ENCODE measurements at places on chromosomes 12 and 14. TPM values are rescaled to one million over a fixed set of nuclear protein-coding genes. Genes with fewer than 3 reads are reported as not detected.

DNA sequence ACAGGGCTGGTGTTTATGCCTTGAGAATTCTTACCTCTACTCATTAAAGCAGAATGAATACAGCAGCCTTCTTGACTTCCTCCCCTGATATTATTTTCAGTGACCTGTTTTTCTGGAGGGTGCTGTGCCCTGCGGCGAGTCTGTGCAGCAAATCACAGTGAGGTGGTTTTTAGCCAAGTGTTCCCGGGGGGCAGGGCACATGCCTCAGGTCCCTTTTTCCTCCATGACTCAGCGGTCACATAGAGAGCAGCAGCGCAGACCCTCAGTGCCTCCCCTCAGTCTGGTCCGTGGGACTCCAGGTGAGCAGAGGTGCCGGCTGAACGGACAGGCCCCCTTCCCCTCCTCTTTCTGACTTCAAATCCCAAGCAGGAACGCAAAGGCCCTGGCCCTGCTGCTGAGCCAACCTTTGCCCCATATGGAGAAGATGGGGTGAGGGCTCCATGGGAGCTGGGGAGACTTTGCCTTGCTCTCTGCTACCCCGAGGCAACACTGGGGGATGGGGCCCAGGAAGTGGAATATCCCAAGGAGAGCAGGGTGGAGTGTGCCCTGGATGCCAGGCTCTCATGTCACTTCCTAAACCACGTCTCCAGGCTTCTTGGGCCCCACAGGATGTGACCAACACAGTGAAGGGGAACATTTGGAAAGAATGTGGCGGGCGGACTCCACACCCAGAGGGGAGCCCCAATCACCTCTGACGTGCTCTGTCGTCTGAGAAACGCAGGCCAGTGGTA is 90.0 kb downstream of the DHRS2 start:
- no peak for DNase-seq

- DNase-seq, result no peak
These were observed 53.5 kb downstream of the RASSF9 start for GRCh38 chr12:85782711-85783110.

The AMN gene
- total RNA-seq, result 0.13 TPM

The TCL1B gene
- total RNA-seq, result not detected

The PPP4R4 gene
- not detected for total RNA-seq

DNA sequence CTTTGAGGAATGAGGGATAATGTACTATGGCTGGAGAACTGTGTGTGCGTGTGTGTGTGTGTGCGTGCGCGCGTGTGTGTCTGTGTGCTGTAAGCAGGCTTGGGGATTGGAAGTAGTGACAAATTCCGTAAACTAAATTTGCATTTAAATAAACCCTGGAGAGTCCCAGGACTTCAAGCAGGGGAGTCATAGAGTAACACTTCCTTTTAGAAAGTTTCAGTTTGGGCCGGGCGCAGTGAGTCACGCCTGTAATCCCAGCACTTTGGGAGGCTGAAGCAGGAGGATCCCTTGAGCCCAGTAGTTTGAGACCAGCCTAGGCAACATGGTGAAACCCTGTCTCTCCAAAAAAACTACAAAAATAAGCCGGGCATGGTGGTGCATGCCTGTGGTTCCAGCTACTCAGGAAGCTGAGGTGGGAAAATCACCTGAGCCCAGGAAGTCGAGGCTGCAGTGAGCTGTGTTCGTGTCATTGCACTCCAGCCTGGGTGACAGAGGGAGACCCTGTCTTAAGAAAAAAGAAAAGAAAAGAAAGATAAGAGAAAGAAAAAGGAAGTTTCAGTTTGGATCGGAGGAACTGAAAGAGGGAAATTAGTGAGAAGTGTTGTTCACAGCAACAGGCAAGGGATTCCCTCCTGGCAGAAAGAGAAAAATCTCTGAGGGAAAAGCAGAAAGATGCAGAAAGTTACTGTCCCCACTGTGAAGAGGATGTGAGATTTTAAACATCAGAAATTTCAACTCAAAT is 222.7 kb upstream of the SOX5 start:
- DNase-seq, result no peak

- DNase-seq, result no peak
These were observed 53.6 kb downstream of the HECTD4 start for GRCh38 chr12:112328456-112329124.

Measured in dermis microvascular lymphatic vessel endothelial cell (primary cell).